ENCODE measurements at places on chromosomes 3 and 15.

GRCh38 chr3:53817809-53818208 lies 28.4 kb downstream of the CHDH start:
- DNase-seq = no peak

GRCh38 chr15:49826640-49827234 lies 205.9 kb downstream of the DTWD1 start:
- DNase-seq = no peak

DNA sequence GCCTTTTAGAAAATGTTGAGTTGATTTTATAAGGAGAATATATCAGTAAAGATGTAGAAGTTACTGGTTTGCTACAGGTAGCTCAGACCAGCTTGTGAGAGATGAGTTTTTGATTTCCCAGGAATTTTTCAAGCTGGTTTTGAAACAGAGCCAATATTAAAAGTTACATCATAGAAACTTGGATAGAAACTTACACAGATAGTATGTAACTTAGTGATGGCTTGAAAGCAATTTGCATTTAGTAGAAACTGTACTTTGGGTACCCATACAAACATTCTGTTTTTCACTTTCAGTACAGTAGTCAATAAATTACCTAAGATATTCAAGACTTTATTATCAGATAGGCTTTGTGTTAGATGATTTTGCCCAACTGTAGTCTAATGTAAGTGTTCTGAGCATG lies 93.4 kb downstream of the RBMS3 start:
- DNase-seq = no peak

DNA sequence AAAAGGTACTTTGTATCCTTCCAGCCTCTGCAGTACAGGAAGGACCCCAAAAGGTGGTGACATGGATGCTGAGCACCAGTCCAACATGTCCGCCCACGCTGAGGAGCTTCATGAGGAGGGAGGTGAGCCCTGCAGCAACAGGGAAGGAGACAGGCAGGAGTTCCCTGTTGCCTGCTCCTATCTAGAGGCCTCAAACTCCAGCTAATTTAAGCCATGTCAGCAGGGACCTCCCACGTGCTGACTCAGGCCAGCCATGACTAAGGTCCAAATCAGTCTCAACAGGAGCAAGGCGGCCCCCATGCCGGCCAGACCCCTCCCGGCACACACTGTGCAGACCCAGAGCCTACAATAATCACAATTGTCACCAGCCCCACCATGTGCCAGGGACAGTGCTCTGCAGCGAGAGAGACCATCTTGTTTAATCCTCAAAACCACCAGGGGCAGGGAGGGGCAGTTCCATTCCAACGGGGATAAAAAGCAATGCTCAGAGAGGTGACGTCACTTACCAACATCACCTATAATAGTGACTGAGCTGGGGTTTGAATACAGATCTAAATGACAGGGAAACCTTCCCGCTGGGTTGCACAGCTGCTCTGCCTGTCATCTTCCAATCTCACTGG lies 54.5 kb upstream of the GATA2 start:
- DNase-seq = no peak

- DNase-seq = no peak
Observed at GRCh38 chr3:100124201-100124761, 10.0 kb upstream of the FILIP1L start.

- no peak for DNase-seq
Observed at GRCh38 chr3:106299300-106300098, 430.7 kb upstream of the CBLB start.

DNA sequence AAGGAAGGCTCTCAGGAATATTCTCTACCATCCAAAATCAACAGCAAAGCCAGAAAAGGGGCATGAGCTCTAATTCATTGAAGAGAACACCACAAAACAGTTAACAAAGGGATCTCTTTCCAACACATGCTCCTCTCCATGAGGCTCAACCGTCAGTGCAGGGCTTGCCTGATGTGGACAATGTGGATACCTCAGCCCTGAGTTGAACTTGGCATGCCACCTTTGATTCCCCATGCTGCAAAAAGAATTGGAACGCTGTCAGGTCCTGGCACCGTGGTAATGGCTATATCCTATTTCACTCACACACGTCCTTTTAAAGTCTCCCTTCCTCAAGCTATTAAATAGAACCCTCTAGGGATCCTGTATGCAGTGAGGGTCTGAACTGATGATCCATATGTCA lies 30.7 kb upstream of the IP6K2 start:
- no peak for DNase-seq

- no peak for DNase-seq
Observed at GRCh38 chr15:73522011-73522410, 79.0 kb downstream of the REC114 start.

GRCh38 chr15:62822228-62822627 lies 220.3 kb upstream of the TPM1 start:
- no peak for DNase-seq

DNA sequence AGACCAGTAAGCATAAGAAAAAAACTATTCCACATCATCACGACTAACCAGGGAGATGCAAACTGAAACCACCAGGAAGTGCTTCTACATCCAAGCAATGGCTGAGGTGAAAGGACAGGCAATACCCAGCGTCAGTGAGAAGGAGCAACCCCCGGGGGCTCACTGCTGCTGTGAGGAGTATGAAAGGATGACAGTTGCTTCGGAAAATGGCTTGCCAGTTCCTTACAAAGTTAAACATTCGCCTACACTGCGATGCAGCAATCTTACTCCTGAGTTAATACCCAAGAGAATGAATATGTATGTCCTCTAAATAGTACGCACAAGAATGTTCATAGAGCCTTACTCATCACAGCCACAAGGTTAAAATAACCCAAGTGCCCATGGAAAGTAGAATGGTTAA lies 13.3 kb upstream of the PLXNA1 start:
- no peak for DNase-seq

- DNase-seq = peak; percentile 59
Observed at GRCh38 chr3:143586576-143586975, 261.7 kb downstream of the SLC9A9 start.

DNA sequence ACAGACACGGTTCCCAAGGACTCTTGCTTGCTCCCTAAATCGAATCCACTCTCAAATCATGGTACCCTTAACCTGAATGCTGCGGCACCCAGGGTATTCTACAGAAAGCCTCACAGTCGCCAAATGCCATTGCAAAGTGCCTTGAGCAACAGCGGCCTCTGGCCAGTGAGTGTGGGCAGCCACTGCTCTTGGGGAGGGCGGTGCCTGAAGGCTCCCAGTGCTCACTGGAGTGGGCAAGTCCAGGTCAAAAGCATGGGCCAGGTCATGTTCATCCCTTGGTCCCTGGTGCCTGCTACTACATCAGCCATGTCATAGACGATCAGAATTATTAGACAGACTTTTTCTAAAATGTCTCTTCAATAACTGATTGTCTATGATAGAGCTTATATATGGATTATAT lies 82.5 kb downstream of the ADAMTS17 start:
- no peak for DNase-seq

DNA sequence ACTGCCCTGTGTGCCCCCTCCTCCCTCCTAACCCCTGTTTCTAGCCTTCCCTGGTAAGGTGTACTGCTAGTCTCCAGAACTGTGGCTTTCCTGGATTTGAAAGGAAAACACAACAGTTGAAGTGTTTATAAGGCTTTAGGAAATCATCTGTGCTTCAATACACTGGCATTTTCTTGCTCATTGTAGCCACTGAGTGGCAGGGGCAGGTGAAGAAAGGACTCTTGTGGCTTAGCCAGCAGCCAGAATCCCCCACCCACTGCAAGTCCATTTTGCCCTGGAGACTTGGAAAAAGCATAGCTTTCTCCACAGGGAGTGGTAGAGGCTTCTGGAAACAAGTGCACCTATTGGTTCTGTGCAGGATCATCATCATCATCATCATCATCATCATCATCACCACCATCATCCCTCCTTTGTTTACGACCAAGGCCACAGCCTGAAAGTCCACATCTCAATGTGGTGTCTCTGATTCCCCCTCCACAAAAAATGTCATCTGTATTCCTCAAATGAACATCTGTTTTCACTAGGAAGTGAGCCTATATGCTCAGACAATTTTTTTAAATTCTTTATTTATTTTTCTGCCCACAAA lies 33.4 kb downstream of the AQP9 start:
- DNase-seq = no peak

GRCh38 chr3:192745150-192745549 lies 17.8 kb upstream of the FGF12 start:
- no peak for DNase-seq

DNA sequence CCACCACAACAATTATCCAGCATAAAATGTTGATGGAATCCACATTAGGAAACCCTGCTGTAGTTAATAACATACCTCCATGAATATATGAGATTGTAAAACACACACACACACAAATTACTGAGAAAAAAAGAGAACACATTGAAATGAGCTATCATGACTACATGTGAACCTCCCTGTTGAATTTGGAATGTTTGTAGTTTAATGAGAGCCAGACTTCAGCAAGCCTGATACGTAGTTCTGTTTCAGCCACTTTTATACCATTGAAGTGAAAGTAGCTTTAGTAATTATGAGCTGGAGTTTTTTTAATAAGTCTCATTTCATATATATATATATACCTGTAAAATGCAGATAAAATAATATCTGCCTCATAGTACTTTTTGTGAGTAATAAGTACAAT lies 1146.4 kb downstream of the NAALADL2 start:
- DNase-seq = no peak

DNA sequence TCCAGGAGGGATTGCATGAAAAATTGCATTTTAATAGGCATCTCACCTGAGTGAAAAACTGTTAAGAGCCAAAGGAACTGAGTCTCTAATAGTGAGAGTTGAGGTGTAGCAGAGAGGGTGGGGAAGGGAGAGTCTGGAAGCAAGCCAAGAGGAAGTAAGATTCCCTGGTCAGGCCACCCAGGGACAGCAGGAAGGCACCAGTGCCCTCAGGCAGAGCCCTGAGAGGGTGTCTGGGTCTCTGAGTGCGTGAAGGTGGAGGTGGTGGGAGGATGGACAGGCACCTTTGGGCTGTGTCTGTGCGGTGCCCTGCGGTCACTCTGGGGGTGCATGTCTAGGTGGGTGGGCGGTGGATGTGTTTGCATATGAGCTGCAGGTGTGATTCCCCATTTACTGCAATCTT lies 300.4 kb upstream of the ROPN1 start:
- peak; percentile 32 for DNase-seq

DNA sequence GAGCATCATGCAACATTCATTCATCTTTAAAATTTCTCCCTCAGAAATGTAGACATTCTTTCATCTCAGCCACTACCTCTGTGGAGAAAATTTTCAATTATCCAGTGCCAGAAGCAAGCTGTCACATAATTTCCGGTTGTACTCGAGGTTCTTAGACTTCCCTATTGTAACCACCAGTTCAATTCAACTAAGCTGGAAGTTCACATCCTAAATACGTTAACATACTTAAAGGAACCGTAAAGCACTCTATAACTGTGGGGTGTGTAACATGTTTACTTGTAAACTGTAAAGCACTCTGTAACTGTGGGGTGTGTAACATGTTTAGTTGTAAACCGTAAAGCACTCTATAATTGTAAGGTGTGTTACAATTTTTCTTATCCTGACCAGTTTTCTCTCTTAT lies 150.3 kb downstream of the PLCL2 start:
- DNase-seq = no peak

GRCh38 chr3:168472783-168473182 lies 377.1 kb upstream of the GOLIM4 start:
- no peak for DNase-seq

- DNase-seq = no peak
Observed at GRCh38 chr3:108103040-108103751, 12.4 kb upstream of the CD47 start.

- no peak for DNase-seq
Observed at GRCh38 chr3:81105206-81105605, 656.2 kb downstream of the GBE1 start.

DNA sequence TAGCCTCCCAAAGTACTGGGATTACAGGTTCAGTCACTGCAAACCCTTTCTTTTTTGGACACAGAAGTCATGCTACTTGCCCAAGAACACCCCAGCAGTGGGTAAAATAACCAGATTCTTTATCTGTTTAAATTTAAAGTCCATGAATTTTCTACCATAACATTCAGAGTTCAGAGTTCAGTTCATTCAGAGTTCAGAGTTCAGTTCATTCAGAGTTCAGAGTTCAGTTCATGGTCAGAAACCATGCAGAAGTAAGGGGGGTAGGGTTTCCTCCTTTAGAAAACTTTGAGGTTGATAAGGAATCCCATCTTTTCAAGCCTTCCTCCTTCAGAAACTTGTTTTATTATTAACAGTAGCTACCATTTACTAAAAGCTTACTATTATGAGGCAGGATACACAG lies 43.2 kb downstream of the RAF1 start:
- DNase-seq = no peak

DNA sequence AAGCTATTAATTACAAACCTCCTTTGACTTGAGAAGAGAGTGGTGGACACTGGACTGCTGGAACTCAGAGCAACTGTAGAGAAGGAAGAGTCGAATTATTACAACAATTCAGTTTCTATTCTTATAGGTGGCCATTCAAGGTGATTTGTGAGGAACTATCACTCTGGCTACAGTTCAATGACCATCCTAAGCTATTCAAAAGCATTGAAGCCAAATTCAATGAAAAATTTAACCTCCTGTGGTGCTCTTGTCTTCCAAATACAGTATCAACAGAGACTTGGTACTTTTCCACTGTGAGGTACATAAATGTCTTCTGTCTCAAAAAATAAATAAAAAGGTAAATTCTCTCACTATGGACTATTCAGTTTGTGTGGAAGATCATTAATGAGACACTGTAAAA lies 513.3 kb upstream of the SEMA6D start:
- DNase-seq = no peak

- no peak for DNase-seq
Observed at GRCh38 chr3:171585039-171585438, 124.8 kb upstream of the TNIK start.

DNA sequence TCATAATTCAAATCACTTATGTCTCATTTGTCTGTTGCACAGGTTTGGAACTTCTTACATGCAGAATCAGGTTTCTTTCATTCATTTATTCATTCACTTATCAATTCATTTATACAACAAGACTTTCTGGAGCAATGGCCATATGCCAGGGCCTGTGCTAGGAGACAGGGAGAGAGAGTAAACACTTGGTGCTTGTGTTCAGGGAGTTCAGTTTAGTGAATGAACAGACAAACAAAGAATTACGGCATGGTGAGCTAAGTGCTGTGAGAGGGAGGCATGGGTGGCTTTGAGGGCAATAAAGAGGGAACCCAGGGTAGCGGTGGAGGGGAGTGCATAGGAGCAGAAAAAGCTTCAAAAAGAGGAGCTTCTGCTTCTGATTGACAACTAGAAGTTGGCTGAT lies 8.5 kb upstream of the IREB2 start:
- DNase-seq = peak; percentile 23
